ENCODE measurements at places on chromosomes 4 and X.

GRCh38 chrX:45200741-45201234 lies at the start of gene DIPK2B:
Gene DIPK2B (minus strand): TSS chrX:45200876. CDS start chrX:45200826, 50 bp downstream.
- no peak for DNase-seq

DNA sequence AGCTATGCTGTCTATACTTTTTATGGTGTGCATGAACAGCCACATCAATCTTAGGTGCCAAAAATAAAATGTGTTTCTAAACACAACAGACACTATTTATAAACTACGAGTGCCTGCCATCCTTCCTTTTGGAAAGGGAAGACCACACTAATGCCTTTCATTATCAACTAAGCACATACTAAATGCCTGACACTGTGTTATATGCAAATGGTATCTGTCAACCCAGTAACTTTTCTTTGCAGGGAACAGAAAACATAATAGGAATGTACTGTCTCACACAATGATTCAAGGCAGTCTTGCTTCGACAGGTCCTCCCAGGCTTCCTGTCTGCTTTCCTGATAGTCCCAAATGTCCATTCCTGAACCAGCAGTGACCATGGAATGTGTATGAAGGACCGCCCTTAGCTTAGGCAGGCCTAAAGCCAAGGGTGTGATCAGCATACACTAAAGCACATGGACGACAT lies 43.8 kb downstream of the ADGRA3 start:
- no peak for DNase-seq

- no peak for DNase-seq
Observed at GRCh38 chr4:2924765-2925301, 38.4 kb downstream of the NOP14 start.

- DNase-seq: no peak
Observed at GRCh38 chr4:41835321-41835995, 86.9 kb upstream of the PHOX2B start.

DNA sequence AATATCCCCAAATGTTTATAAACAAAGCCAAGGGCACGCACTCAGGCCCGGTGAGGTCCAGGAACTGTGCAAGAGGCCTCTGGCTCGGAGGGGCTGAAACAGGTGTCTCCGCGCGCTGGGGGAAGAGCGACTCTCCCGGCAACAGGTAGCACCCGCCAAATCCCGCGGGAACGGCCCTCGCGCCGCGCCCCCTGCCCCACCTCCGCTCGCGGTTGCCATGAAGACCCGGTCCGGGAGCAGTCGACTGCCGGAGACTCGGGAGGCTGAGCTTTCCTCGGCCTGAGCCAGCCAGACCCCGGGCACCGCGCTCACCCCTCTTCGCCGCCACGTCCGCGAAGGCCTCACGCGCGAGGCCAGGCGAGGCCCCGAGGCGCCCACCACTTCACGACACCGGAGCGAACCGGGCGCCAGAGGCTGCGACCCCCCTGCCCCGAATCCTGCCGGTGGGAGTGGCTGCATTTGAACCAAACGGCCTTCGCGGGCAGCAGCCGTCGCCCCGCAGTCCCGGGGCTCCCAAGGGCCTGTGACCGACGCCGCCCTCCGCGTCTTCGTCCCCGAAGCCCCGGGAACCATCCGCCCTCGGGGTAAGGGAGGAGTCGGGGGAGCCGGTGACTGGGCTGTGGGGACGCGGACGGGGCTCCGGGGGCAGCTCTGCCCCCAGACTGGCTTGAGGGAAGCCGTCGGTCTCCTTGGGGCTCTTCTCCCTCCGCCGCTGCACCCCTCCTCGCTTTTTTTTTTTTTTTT lies at the start of gene NSUN7:
TSS of gene NSUN7 (plus strand) at position 239 of the 744 bp plus-strand sequence. CDS start 739 bp downstream, outside the sequence.
- DNase-seq: no peak

- DNase-seq: no peak
Observed at GRCh38 chr4:3668825-3669552, 97.2 kb upstream of the ADRA2C start.

GRCh38 chr4:81445196-81445595 lies 26.5 kb downstream of the RASGEF1B start:
- DNase-seq: no peak

GRCh38 chr4:6730603-6731317 lies 14.8 kb downstream of the BLOC1S4 start:
- DNase-seq: no peak

DNA sequence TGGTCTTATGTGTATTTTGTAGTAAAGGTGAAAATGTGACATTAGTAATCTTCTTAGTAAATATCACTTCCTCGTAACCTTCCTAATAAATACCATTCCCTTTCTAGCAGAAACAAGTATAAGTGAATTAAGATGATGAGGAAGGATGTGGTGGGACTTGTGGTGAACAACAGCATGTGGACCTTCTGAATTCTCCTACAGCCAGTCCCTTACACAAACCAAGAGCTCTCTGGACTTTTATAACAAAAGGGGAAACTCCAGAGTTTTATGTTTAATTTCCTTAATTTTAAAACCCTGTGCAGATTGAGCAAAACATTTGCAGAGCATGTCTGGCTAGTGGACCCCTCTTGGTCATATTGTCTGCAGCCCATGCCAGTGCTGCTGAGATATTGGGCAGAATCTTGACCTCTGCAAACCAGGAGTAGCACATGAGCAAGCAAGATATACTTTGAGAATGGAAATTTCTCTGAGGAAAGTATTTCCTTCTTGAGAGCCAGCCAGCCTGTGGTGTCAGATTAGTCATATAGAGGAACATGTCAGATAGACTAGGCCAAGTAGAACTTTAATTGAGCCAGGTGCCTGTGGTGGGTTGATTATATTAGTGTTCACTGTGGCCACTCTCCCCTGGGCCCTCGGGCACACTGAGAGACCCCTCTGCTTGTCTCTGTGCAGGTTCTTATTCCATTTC lies 328.2 kb downstream of the DKK2 start:
- peak; percentile 24 for DNase-seq

GRCh38 chrX:71536285-71536684 lies 3.4 kb downstream of the OGT start:
- no peak for DNase-seq

GRCh38 chr4:143285696-143286437 lies 50.8 kb upstream of the GAB1 start:
- no peak for DNase-seq

DNA sequence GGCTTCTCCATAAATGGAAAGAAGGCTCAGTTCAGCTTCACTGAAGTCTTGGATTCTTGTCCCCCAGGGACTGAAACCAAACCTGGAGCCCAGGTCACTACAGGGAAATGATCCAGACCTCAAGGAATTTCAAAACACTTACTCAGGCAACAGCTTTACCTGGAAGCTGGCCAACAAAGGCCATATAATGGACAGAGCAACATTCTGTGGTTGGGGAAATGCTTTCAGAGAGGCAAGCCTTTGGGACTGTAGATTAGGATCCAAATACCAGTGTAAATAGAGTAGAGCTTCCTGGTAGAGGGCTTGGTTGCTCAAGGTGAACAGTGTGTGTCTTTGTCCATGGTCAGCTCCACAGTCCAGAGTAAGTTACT lies 57.0 kb upstream of the PROM1 start:
- peak; percentile 71 for DNase-seq

DNA sequence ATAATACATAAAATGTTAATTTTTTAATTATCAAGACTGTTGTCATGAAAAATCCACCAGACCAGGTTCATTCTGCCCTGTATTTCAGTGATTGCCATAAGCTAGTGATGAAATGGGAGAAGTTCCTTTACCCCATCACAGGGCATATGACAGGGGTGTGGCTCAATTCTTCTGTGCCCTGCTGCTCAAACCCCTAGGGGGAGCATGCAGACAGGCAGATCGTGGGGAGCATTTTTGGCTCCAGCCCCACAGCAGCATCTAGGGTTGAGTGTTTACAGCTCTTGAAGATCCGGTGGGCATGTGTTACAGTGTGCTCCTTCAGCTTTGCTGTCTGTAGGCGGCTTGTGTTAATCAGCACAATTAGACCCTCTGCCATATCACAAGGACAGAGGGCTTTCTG lies 700.7 kb downstream of the PCDH18 start:
- DNase-seq: no peak

DNA sequence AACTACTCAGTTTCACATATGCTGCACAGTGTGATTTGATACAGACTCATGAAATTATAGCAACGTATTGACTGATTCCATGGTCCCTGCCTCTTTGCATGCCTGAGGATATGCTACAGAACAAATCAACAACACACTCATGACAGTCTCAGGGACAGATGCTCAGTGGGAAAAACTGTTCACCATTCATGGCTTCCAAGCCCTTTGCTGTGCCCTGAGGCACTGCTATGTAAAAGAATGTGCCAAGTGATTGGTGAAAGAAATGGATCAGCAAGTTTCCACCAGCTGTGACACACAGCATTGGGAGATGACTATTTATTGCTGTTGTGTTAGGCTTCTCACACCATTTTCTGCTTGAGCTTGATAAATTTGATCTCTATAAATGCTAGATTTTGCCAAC lies 825.6 kb upstream of the INTU start:
- DNase-seq: no peak

DNA sequence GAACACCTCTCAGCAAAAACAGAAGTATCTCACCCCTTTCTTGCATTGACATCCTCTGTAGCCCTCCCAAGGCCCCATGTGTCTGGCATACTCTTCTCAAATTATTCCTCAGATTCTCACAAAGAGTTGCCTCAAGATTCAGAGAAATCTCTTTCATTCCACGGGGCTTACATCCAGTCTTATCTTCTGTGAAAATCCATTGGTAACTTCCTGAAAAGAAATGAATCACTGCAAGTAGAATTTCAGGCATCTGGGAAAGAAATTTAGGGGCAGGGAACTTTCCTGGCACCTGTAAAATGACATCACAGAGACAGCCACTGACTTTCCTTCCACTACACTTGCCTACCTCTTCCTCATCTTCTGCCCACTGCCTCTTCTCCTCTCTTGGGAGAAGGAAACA lies 182.5 kb upstream of the ARHGEF9 start:
- DNase-seq: no peak

GRCh38 chr4:73335679-73336078 lies 68.4 kb upstream of the ALB start:
- no peak for DNase-seq

GRCh38 chrX:46204721-46205422 lies 340.3 kb downstream of the ZNF674 start:
- no peak for DNase-seq

GRCh38 chr4:67770422-67770821 lies 16.2 kb upstream of the GNRHR start:
- no peak for DNase-seq

- DNase-seq: peak; percentile 57
Observed at GRCh38 chr4:155809835-155810234, 51.0 kb downstream of the GUCY1B1 start.

Data from GM04503 (cell line).